ENCODE measurements at places on chromosomes 1 and 21.

DNA sequence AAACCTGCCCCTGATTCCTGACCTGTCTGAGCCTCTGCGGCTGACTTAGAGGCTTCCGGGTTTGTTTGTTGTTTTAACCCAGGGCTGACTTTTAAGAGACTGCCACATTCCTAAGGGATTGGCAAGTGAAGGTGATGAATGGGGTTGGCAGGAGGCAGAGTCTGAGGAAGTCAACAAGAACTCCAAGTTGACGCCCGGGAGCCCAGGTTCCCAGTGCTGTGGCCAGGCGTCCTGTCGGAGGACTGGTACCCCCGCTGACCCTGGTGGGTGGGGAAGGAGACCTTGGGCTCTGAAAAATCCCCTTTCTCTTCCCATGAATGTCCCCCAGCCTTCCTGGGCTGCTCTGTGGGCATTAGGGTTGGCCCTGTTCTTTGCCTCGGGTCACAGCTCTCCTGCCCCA lies 19.7 kb upstream of the EPS8L3 start:
- peak; percentile 58 for DNase-seq

DNA sequence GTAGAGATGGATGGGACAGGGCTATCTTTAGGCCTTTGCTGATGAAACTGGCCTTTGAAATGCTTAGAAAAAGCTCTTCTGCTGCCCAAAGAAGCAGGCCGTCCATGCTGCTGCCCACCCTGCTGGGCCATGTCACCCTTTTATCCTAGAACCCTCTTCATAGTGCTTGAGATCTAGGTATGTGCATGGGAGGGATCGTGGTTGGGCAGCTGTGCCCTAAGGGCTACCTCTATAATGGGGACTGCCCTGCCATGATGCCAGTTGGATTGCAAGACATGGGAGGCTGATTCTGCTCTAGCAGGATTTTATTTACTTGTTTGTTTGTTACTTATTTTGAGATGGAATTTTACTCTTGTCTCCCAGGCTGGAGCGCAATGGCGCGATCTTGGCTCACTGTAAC lies 69.0 kb downstream of the HHAT start:
- no peak for DNase-seq

DNA sequence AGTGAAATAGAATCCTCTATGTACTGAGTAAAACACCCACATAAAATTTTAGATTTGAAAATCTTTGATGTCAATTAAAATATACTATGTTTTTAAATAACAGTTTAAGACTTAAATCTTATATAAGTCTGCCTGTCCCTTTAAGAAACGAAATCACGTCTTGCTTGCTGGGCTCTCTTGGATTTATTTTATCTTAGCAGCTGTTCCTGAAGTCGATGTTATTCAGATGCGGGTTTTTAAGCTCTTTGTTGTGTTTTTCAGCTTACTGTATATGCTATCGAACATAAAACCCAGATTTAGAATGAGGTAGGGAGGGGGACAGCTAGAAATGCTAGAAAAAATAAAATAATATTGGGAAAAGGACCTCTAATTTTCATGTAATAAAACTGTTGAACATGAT lies 11.1 kb upstream of the SSX2IP start:
- DNase-seq: no peak

GRCh38 chr1:42793824-42794223 lies 9.0 kb downstream of the TMEM269 start:
- DNase-seq: no peak

- no peak for DNase-seq
Observed at GRCh38 chr21:34695434-34695833, 26.6 kb downstream of the CLIC6 start.

DNA sequence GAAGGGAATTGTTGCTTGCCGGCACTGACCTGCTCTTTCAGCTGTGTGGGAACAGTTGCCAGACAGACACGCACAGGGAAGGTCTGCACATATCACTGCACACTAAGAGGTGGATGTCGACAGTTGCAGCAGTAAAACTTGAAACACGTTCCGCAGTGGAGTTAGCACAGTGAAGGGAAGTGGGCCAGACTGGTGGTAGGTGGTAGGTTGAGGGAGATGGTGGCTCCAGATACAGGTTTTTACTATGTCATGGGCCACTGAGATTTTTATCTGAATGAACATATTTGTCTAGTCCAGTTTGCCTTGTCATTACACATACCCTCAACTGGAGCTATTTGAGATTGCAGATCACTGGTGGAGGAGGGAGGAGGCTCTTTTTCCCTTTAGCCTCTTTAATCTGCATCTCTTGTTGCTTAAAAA lies 13.5 kb downstream of the MRPS6 start:
- DNase-seq: no peak

GRCh38 chr1:162264108-162264507 lies 112.5 kb downstream of the SPATA46 start:
- DNase-seq: no peak

DNA sequence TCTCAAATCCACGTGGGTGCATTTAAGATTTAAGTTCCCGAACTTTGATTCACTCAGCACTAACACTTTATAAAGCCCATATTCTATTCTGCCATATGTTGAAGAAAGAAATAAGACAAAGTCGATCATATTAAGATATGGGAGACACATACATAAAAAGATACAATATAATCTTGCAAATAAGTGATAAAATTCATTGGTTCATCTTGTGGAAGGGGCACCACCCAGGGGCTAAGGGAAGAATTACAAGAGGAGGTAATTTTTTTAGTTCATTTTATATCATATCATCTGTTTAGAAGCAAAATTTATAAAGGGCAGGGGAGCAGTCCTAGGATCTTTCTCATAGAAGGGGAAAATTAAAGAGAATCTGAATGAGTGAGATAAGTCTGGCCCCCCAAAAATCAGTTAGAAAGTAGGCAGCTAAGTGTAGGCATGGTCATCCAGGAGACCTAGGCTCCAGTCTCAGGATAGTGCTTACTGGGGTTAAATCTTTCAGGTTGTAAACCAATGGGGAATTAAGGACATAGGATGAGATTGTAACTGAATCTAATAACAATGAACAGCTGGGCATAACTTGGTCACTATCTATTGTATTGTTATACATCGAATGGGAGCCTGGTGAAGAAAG lies 124.2 kb upstream of the L1TD1 start:
- no peak for DNase-seq

- no peak for DNase-seq
Observed at GRCh38 chr1:113538225-113538624, 147.9 kb downstream of the MAGI3 start.

GRCh38 chr1:33299461-33300155 lies 21.3 kb downstream of the A3GALT2 start:
- no peak for DNase-seq

Measured in fibroblast of skin of right quadriceps (primary cell).